PC-9 (cell line): ENCODE measurements at places on chromosomes 6 and 20. TPM values are rescaled to one million over a fixed set of nuclear protein-coding genes. Genes with fewer than 3 reads are reported as not detected.
A peak's percentile ranks its signal among the peaks of the same experiment; 100 is the strongest.

DNA sequence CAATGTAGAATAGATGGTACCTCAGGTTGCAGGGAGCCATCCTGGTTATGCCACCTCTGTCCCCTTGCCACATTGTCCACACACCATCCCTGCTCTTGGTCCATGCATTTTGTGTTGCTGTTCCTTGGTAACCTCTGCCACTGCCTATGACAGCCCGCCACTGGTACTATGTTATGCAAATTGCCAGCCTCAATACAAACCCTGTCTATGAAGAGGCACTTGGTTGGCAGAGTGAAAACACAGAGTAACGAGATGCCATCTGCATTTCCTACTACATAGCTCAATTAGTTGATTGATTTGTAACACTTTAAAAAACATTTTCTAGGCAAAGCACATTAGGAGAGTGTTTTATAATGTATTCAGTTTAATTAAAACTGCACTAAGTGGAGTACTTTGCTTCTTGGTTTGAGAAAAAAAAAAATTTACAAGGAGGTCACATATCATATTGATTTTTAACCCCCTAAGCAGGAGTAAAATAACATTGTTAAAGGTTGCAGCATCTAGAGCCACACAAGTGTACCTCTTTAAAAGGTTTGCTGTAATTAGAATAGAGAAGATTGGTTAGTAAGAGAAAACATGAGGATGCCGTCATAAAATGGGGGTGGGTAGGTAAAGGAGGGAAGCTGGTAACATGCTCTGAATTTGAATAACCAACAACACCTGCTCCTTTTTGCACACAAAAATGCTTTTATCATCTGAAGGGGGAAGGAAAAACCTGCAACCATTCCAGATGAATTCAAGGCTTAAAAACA is 817.1 kb downstream of the KIF16B start:
- no peak for DNase-seq

GRCh38 chr6:2916158-2916925 is 13.2 kb upstream of the SERPINB9 start:
- DNase-seq, result no peak

DNA sequence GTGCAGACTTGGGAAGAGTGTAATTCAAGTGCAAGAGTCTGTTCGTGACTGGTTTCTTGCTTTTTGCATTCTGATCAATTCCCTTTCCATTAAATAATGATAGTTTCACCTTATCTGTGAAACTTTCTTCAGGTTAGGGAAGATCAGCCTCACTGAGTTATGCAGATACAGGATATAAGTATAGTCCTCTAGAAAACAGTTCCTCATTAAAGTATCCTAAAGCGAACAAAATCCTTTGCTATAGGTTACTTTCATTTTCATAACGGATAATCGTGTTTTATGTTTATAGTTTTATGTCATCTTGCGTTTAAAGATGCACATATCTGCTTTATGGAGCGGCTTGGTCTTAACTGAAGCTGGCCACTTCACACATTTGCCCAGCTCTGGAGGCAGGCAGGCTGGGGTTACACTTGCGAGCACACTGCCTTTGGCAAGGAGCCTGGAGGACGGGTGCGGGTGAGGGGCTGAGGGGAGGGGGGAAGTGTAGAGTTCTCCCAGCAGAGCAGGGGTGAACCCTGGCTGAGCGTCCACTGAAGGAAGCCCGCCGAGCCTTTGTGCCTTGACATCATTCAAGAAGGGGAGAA is 123.5 kb upstream of the IFNGR1 start:
- no peak for DNase-seq

DNA sequence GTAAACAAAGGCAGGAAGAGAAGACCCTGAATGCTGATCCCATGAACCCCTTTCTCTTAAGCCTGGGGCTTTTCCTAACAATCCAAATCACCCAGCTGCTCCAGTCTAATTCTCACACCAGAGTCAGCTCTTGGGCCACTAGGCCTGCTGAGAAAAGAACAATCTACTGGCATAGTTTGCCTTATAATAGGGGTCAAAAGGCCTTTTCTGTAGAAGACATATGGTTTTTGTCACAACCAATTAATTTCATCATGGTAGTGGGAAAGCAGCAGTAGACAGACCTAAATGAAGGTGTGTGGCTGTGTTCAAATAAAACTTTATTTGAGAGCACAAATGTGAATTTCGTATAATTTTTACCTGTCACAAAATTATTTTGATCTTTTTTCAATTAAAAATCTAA is 994.7 kb upstream of the EPHA7 start:
- no peak for DNase-seq

- DNase-seq, result peak; percentile 63
These were observed 49.8 kb downstream of the FRK start for GRCh38 chr6:116010790-116011401.

DNA sequence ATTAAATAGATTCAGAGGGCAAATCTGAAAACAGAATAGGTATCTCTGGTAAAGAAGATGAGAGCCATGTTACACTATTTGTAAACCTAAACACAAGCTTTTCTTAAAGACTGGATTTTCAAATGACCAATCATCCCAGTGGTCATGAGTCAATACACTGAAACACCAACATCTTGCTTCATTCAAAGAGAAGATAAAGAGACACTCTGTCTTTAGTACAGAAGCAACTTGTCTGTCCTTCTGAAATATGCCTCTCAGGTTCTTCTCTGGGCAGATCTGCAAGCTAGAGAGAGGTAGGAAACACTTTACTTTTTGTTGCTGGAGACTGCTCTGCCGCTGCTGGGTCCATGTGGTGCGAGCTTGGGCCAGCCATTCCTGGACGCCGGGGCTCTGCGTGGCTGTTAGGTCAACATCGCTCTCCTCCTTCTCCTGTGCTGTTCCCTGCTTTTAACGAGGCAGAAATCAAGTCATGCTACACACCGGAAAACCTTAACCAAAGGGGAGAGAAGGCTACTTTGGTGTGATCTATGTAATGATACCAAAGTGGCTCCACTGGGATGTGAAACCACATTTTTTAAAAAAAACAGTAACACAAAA is 368.2 kb downstream of the SYNE1 start:
- DNase-seq, result no peak

DNA sequence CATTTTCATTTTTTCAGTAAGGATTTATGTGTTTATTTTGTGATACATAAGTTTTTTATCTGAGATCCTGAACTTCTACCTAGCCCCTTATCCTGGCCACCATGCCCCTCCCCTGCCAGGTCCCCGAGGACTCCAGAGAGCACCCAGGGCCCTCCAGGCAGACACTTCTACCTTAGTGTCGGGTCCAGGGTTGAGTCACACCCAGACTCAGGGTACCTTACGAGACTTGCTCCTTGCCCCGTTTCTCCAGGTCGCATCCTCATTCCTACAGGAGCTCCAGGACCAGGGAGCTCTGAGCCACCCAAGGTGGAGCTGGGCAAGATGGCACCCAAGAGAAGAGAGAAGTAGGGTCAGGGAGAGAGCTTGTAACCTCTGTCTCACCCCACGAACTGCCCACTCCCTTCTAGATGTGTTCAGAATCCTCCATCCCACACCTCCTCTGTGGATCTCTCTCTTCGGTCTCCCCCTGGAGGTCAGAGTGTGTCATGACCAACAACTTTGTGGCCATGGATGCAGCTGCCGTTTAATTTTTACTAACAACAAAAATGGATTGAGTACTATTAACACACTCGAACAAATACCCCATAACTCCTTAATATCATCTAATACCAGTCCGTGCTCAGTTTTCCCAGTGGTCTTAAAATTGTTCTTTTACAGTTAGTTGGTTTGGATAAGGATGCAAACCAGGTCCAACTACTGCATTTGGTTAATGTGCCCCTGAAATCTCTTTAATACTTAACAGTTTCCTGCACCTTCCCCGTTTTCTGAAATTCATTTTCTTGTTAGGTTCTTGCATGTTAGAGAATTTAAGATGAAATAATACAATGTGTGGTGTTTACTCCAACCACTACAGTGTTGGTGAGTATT is 130.6 kb upstream of the INSM1 start:
- peak; percentile 21 for DNase-seq

DNA sequence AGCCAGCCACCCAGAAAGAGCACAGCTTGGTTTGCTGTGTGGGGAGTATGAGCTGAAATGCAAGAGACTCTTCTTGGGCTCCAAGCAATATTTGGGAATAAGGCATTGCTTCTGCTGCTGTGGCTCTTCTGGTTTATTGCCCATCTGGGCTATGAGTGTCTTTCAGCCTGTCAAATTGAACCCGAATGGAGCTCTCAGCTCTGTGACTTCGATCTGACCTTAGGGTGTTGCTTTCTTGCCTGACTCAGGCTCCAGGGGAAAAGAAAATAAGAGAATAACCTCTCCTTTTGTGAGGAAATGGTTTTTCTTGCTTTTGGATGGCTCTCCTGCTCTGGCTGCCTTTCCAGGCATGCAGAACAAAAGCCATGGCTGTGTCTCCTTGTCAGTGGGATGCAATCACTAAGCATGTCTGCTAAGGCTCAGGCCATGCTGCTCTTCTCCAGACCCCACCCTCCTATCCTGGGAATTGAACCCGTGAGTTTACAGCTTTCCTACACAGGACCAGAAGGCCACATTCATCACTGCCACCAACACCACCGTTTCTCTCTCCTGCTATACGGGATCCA is 169.4 kb upstream of the JAG1 start:
- no peak for DNase-seq

- no peak for DNase-seq
These were observed 38.7 kb upstream of the POU5F1 start for GRCh38 chr6:31209137-31209536.

- peak; percentile 27 for DNase-seq
These were observed 1.0 kb downstream of the AFDN start for GRCh38 chr6:167827583-167828324.

DNA sequence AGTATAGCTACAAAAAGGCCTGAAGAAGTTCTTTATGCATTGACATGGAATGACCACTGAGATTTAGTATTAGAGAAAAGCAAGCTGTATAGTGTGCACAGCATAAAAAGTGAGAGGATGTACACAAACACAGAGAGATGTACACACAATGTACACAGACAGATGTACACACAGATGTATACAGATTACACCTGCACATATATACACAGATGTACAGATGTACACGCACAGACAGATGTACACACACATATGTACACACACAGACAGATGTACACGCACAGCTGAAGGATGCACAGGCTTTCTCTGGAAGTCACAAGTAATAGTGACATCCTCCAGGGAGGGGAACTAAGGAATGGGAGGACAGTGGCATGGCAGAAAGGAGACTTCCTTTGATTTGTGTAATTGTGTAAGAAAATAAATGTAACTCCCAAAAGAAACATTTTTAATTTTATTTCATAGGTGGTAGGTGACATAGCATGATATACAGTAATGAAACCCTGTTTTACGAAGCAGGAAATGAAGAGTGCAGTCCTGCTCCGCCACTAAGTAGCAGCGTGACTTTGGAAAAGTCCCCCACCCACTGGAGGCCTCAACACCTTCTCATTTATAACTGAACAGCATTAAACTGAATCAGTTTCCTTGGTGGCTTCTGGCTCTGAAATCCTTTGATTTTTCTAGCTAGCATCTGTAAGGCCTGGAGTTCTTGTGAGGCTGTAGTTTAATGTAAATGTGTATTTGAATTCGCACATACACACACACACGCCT is 14.1 kb downstream of the NFATC2 start:
- DNase-seq, result no peak

DNA sequence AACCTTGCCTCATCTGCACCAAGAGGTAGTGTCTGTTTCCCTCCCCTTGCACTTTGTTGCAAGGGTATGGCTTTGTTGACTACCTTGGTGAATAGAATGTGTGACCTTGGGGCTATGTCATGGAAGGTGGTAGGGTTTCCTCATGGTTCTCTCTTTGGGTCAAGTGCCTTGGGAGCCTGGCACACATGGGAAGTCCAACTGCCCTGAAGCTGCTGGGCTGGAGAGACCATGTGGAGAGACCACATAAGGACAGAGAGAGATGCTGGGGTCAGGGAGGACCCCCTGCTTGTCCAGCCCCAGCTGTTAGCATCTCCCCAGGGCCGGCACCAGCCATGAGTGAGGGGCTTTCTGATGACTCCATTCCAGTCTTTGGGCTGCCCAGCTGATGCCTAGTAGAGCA is 95.5 kb upstream of the PAX1 start:
- DNase-seq, result no peak

DNA sequence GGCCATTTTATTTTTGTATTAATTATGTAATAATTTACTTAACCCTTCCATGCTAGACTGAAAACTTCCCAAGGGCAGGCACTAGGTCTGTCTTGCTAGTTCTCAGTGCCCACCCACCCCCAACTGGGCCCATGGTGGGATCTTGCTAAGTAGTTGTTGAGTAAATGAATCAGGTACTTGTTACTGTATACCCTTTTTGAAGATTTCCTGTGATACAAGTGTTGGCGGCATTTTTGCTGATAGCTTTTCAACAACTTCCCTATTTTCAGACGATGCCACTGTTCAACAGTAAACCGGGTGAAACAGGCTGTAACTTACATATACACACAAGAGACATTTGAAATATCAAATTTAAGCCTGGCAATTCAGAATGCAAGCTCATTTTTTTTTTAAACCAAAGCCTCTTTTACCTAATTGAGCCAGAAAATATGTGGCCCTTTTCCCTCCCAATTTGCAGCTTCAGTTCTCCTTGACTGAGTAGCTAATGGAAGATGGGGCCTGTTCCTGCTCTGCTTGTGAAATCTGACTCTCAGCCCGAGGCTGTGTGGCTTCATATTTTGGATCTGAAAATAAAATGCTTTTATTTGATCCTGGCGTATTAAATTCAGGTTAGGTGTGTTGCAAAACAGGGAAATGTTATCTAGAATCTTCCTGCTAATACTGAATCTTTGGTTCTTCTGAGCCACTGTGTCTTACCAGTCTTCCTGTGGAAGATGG is 288.3 kb downstream of the NRN1 start:
- DNase-seq, result no peak

- no peak for DNase-seq
These were observed 19.9 kb upstream of the KHDC1 start for GRCh38 chr6:73282871-73283270.

DNA sequence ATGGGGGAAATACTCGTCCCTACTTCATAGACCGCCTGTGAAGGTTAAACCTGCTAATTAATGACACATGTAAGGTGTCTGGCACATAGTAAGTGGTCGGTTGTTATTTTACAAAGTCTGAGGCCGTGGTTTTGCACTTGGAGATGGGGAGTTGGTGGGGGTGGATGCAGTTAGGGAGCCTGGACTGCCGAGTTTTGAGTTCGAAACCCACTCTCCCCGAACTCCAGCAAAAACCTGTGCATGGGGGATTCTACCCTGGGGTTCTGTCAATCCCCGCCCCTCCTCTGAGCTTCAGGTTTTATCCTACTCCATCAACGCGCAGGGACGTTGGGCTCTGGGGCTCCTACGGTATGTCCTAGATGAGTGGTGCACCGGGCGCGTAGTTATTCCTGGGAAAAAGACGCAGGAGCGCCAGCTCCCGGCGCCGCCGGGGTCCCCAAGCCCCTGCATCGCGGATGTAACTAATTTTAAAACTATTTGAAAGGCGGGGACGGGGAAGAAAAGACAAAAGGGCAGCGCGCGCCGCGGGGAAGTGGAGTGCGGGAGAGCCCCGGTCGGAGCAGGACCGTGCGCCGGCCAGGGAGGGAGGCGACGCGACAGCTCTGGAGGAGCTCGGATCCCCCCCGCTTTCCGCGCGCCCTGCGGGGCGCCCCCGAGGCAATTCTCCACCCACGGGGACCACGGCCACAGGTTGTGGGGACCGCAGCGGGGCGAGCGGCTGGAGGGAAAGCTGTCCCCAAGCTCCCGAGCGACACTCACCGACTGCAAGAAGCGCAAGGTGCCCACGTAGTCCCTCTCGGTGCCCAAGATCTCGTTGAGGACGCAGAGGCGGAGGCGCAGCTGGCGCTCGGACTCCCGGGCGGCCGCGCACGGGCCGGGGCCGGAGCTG is 672 bp downstream of the PREX1 start:
- DNase-seq, result no peak

Gene ARMC12
- 0.35 and 0.57 TPM in 2 replicates for total RNA-seq

Gene SLC22A16
- not detected in 2 replicates for total RNA-seq

Gene CAPN11
- not detected in 2 replicates for total RNA-seq

Gene PI3
- 4.6 and 6.6 TPM in 2 replicates for total RNA-seq

Gene CFAP206
- 2.9 and 3.2 TPM in 2 replicates for total RNA-seq
